ENCODE measurements at places on chromosomes 2 and 18.

DNA sequence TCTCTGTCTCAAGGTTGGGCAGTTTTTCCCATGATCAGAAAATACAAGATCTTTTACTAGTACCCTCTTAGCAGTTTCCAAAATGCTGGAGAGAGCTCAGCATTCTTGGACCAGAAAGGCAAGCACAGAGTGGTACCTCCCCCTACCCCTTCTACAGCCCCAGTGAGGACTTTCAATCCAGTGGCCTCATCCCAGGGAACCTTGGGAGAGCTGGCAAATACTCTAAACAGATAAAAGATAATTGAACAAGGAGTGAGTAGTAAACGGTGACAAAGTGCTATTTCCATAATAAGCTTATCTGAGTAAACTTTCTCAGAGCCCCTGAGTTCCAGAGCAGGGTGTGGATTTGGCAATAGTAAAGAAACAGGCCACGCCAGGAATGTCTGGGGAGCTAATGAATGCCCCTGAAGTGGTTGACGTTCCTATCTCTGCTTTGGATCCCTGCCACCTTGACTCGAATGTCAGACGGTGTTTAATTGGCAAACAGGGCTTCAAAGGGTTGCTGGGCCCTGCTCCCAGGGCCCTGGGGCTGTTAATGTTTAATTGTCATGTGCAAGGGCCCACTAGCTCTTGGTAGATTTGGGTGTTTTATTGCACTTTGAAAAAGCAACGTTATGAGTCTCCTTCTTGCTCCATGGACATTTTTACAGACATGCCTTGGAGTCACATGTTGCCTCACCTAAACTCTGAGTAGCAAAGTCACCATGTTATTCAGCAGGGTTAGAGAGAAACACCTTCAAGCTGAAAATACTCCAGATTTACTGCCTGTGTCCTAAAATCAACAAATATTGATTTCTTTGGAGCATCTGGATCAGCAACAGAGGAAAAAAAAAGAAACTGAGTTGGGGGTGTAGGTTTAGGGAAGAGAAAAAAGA is 239.9 kb downstream of the CYRIA start:
- peak; percentile 73 for DNase-seq

DNA sequence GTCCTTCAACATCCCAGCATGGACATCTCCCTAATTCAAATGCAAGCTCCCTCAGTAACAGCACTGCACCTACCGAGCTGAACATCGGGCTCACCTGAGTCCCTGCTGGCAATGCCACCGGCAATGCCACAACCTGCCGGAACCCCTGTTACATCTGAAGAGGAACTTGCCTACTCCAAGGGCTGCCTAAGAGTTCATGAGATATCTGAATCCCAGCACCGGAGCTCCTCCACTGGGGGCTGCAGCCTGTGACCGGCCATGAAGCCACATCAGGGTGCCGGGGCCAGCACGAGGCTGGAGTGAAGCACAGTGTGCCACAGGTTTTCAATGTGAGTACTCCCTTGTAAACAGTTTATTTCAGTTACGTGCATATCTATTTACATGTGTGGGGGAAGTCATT is 152.9 kb downstream of the EIPR1 start:
- no peak for DNase-seq

GRCh38 chr2:199455545-199456382 is 2.0 kb downstream of the SATB2 start:
- DNase-seq, result peak; percentile 88

DNA sequence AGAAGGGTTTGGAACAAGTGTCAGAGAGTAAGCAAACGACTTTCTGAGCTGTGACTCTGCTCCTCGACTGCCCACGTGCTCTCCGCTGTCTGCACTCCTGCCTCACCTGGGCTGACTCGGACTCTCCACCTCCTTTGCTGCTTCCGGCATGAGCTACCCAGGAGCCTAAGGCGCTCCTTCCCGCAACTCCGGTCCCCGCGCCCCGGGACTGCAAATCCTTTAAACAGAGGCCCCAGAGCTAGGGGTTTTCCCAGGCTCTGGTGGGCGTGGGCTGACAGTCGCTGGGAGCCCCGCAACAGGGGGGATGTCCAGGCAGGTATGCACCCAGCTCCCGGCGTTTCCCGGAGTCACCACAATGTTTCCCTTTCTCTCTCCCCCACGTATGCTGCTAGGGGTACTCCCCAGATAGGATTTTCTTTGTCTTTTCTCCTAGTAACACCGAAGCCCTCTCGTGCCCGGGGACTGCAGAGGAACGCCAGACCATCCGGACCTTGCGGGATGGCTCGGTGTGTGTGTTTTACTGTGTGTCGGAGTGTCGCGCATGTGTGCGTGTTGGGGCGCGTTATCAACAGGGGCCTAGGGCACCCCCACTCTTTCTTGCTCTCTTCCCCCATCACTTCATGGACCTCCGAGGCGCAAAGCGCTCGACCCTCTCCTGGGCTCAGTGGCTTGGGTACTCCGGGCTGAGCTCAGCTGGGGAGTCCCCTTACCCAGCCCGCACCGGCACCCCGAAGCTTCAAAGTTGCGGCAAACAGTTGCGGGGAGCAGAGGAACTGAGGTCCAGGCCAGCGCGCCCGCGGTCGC is 691 bp upstream of the THSD7B start:
- DNase-seq, result no peak

- DNase-seq, result no peak
Observed at GRCh38 chr2:105917226-105917625, 172.5 kb downstream of the NCK2 start.

DNA sequence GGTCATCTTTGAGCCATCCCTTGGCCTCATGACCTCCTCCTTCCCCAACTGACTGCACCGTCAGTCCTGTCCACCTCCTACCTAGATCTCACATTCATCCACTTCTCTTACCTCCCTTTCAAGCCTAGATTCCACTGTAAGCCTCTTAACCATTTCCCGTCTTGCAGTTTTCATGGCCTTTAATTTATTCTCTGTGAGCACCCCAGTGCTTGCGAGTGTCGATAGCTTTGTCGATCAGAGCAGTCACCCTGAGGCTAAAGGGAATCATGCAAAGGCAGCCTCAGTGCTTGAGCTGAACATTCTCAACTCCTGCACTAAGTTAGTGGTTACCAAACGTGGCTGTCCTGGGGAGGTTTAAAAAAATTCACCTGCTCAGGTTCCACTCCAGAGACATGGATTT is 14.7 kb downstream of the ARHGAP25 start:
- DNase-seq, result no peak

- DNase-seq, result no peak
Observed at GRCh38 chr2:149903626-149904025, 316.1 kb upstream of the MMADHC start.

DNA sequence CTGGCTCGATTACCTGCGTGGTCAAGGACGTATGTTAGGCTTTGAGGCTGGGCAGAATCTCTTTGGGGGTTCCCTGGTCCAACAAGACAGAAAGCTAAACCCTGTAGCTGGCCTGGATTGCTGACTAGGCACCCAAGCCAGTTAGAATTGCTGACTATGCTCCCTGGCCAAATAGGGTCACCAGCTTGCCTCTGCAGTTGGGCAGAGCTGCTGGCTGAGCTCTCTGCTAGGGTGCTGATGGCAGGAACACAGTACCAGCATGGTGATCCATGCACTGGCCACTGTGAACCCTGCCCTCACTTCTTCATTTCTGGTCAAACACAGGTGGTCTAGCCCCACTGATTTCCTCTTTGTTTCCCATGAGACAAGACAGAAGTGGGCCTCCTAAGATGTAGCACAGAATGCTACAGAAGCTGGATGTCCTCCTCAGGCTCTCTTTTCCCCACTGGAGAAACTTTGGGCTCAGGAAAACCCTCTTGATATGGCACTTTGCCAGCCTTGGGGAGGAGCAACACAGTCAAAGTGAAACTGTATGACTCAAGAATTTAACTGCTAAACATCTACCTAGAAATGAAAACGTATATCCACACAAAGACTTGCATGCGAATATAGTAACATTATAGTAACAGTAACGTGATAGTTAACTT is 20.8 kb downstream of the SP140L start:
- DNase-seq, result no peak

- no peak for DNase-seq
Observed at GRCh38 chr2:37670378-37671008, 949 bp downstream of the CDC42EP3 start.

- DNase-seq, result peak; percentile 48
Observed at GRCh38 chr2:101380376-101380775, 6.9 kb downstream of the CREG2 start.

- DNase-seq, result no peak
Observed at GRCh38 chr2:33377048-33377447, 99.4 kb upstream of the RASGRP3 start.

- DNase-seq, result no peak
Observed at GRCh38 chr2:36616947-36617346, 19.0 kb upstream of the FEZ2 start.

DNA sequence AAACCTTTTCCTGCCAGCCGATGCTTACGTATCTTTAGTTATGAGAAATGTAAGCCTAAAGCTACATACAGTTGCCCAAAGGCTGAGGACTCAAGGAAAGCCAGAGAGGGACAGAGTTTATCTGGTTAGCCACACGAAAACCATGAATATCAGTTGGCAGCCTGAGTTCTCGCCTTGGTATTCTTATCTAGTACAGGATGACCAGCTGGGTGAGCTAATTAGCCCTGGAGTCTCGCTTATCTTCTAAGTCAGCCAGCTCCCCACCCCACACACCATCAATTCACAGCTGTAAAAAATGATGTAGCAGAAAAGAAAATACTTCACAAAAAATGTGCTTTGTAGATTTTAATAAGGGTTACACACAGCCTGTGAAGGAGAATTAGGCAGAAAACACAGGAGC is 617.5 kb upstream of the SOX11 start:
- DNase-seq, result no peak

- DNase-seq, result no peak
Observed at GRCh38 chr2:63047321-63048279, 3.0 kb upstream of the OTX1 start.

DNA sequence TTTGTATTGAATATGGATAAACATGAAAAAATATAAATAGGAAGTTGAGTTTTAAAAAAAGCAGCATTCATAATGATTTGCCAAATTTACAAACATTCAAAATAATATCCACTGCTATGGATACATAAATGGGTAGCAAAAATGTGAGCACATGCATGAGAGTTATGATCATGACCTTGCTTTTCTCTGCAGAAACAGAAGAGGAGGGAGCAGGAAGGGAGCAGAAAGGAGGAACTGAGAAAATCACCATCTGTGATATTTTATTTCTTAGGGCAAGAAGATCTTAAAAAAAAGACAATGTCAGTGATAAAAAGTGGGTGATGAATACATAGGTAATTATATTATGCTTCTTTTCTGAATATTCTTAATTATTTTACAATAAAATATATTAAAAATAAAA is 17.7 kb upstream of the CCDC93 start:
- DNase-seq, result no peak
